Umbilical cord (tissue), 2 donors: ENCODE measurements at places on chromosomes 4 and X.

DNA sequence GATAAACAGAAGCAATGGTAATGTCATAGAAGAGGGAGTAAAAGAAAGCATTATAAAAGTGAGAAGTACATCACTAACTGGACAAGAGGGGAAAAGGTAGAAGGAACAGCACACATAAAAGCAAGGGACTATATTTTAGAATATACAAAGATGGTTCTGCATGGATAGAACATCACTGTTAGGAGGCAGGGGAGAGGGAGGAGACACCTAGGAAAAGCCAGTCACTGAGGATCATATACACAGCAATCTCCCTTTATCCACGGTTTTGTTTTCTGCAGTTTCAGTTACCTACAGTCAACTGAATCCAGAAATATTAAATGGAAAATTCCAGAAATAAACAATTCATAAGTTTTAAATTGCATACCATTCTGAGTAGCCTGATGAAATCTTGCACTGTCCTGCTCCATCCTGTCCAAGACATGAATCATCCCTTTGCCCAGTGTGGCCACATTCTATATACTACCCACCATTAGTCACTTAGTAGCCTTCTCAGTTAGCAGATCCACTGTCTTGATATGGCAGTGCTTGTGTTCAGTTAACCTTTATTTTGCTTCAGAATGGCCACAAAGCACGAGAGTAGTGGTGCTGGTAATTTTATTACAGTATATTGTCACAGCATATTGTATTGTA lies 74.2 kb downstream of the PPA2 start:
- DNase-seq: no peak

- no peak for DNase-seq
Observed at GRCh38 chr4:1370321-1371124, 23.5 kb downstream of the UVSSA start.

DNA sequence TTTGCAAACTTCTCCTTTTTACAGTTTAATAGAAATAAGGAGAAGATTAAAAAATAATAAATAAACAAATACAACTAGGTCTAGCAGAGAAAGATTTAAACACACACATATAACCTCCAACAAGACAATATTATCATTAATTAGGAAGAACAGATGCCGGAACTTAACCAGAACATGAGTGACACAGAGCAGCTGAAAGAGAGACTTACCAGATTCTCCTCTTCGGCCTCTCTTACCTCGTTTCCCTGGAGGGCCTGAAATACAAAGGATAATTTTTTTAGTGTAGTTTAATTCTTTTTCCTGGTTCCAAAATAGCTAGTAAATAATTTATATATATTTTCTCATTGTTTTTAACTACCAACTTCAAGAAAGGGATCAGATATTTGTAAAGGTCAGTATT lies 252.5 kb downstream of the COL25A1 start:
- no peak for DNase-seq

- no peak for DNase-seq
Observed at GRCh38 chrX:154595559-154596249, 10.8 kb downstream of the CTAG1A start.

- DNase-seq: no peak
Observed at GRCh38 chr4:186761393-186761792, 37.7 kb upstream of the FAT1 start.

GRCh38 chr4:150068300-150068960 lies 9.8 kb upstream of the DCLK2 start:
- DNase-seq: no peak

- no peak for DNase-seq
Observed at GRCh38 chr4:188266386-188266785, 127.1 kb downstream of the TRIML1 start.

- peak; percentile 70 for DNase-seq
Observed at GRCh38 chr4:54541426-54542118, 116.2 kb upstream of the KIT start.
